Aortic smooth muscle cell (primary cell): ENCODE measurements at places on chromosomes 16 and 17. TPM values are rescaled to one million over a fixed set of nuclear protein-coding genes. Genes with fewer than 3 reads are reported as not detected.

Gene RAP1GAP2
- 0.99 and 1.5 TPM in 2 replicates for total RNA-seq

Gene KRT31
- total RNA-seq, result not detected in 2 replicates

Gene DLX3
- total RNA-seq, result 0.26 and 0.56 TPM in 2 replicates

Gene CARD14
- 0.12 TPM in 1 of 2 replicates, not detected in the other for total RNA-seq

Gene KRTAP4-6
- not detected in 2 replicates for total RNA-seq

Gene DOC2B
- total RNA-seq, result not detected in 2 replicates

Gene TMIGD1
- not detected in 2 replicates for total RNA-seq

Gene ZNF385C
- not detected in 2 replicates for total RNA-seq

Gene CDT1
- 5.0 and 12.3 TPM in 2 replicates for total RNA-seq

Gene AIPL1
- total RNA-seq, result 0.06 and 0.13 TPM in 2 replicates

Gene CA5A
- not detected in 2 replicates for total RNA-seq

Gene PIMREG
- 17.6 and 32.2 TPM in 2 replicates for total RNA-seq

Gene CLDN9
- total RNA-seq, result not detected in 2 replicates

Gene KCNJ12
- 0.19 and 0.26 TPM in 2 replicates for total RNA-seq

Gene PRSS27
- total RNA-seq, result 0.56 and 0.92 TPM in 2 replicates

Gene KRT33A
- total RNA-seq, result not detected in 2 replicates

Gene CALB2
- total RNA-seq, result not detected in 2 replicates

Gene KRT40
- total RNA-seq, result not detected in 2 replicates

Gene SMIM36
- total RNA-seq, result not detected in 2 replicates

Gene HASPIN
- 2.7 and 3.8 TPM in 2 replicates for total RNA-seq

Gene TBC1D3B
- total RNA-seq, result 1.1 and 1.7 TPM in 2 replicates

Gene LDHD
- 0.26 and 0.31 TPM in 2 replicates for total RNA-seq

Gene CHST5
- 0.13 TPM in 1 of 2 replicates, not detected in the other for total RNA-seq

Gene TM4SF5
- not detected in 2 replicates for total RNA-seq
